ENCODE measurements at places on chromosomes 2 and 18. TPM values are rescaled to one million over a fixed set of nuclear protein-coding genes. Genes with fewer than 3 reads are reported as not detected.
A peak's percentile ranks its signal among the peaks of the same experiment; 100 is the strongest.

MYOM1 gene
- 377 TPM for total RNA-seq

LONRF2 gene
- 1.5 TPM for total RNA-seq

TWIST2 gene
- total RNA-seq: 13.6 TPM

INHBB gene
- total RNA-seq: 0.44 TPM

KCNJ3 gene
- total RNA-seq: 0.31 TPM

STAT4 gene
- total RNA-seq: 1.6 TPM

ANO7 gene
- total RNA-seq: 0.35 TPM

MEP1B gene
- 0.18 TPM for total RNA-seq

REG1B gene
- not detected for total RNA-seq

WDR43 gene
- total RNA-seq: 37.3 TPM

GAREM1 gene
- 7.4 TPM for total RNA-seq

DNA sequence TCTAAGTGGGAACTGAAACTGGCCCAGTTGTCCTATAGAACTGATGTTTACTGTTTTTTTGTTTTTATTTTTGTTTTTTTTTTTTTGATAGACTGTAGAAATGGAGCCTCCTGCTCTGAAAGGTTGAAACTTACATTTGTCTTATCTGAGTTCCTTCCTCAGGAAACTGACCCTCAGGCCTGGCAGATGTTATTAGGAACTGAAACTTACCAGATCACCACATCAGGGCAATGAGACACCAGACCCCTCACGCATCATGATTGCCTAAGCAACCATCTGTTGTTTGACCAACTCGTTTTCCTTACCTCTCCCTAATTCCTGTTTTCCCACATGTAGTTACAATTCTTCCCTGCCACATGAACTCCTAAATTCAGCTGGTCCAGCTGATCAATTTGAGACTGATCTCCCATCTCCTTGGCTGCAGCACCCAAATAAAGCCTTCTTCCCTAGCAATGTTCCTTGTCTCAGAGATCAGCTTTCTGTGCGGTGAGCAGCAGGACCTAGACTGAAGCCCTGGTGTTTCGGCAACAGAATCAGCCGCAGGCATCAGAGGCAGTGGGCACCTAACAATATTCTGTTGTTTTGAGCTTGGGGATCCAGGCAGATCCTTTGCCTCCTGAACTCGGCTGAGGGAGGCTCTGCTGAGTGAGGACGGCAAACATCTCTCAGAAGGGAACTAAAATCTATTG, 96.8 kb downstream of the MSH2 start:
- no peak for DNase-seq

DNA sequence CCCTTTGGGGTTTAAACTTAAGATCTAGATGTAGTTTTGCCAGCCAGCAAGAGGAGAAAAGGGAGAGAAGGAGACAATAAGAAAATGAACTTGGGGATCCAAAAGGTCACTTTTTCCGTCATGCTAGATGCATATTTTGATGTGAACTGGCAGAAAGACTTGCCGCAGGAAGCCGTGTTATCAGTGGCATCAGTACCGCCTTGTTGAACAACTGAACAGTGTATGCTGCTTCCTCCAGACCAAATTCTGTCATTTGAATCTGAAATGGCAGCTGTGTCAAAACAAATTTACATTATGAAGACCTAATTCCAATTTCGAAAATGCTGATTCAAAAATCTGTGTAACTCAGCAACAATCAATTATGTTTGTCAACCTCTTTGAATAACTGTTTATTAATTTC, 42.1 kb downstream of the TMEM200C start:
- no peak for DNase-seq

DNA sequence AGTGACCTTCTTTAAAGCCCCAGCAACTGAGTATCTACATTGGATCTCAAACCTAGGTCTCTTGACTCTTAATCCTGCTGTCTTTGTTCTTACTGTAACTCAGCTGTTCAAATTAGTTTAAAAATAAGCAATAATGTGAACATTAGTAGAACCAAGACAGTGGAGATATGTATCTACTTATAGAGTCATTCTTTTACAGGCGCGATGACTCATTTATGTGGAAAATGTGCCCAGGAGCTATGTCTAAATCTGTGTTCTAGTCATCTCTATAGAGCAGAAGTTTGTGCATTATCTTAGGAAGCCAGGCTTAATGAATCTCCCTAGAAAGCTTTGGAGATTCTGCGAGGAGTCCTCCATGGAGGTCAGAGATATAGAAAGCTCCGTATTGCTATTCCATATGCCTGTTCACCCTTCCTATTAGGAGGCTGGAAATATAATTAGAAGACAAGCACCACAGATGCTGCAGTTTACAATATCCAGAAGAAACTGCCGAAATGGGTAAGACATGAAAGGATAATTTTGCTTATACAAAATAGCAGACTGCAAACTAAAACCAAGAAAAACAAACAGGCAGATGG, 211.6 kb downstream of the TRIB2 start:
- DNase-seq: peak; percentile 46

DNA sequence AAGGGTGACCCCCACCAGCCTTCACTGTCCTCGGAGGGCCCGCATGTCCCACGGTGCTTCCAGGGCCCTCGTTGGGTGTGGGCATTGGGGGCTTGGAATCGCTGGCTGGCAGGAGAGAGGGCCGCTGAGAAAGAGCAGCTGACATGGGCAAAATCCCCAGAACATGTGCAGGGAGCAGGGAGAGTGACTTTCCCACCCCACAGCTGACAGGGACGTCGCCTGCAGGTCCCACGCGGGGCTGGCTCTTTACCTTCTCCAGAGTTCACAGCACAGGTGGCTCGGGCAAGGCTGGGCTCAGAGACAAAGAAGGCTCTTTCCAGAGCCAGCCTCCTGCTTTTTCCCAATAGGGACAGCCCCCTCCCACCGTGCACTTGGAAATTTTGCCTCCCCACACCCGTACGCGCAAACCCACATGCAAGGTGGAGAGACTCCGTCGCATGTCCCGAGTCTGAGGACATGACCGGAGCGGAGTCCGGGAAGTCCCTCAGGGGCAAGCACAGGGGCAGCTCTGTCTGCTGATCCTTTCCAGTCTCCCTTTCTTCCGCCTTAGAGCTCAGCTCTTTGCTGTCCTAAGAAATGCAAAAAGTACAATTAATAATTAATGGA, 370.2 kb upstream of the MYT1L start:
- no peak for DNase-seq

DNA sequence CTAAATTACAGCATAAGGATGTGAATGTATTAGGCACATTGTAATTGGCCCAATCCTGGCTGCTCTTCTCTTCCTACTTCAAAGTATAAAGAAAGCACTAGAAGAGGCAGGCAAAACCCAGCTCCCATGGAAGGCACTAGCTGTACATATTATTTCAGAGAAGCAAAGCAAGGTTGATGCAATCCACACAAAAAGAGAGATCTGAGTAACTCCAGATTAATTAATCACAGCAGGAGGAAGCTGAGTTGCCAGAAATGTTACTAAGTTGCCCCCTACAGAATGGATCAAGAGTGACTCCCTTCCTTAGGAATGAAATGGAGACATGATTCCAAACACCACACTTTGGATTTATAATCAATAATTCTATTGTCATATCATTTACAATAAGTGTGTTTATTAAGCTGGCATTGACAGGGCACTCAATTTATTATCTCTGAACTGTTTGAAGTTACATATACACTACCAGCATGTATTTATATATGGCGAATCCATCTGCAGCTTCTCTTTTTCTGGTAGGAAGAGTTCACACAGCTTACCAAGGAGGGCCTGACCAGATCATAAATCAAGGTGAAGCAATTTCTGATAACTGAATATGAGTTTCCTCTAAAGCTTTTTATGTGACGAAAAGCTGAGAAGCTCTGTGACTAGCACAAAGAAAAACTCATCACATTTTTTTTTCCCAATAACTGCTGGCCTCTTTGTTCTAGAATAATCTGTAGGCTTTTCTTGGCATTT, 393.1 kb upstream of the LYPD1 start:
- no peak for DNase-seq

- no peak for DNase-seq
Measured at GRCh38 chr2:231932985-231933915, 7.1 kb upstream of the NPPC start.

DNA sequence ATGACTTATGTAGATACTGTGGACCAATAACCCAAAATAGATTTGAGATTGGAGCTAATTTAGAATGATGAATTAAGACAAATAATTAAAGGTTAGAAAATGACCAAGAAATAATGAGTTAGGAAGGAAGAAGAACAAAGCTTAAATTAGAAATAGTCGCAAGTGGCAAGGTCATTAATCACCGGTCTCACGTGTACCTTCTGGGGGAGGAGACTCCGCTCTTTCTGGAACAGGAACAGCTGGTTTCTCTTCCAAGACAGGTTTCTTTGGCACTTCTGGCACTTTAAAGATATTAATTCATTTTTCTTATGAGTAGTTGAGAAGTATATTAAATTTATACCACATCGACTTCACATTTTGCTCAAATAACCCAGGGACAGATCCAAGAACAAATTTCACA, 156.7 kb downstream of the TTN start:
- peak; percentile 7 for DNase-seq

GRCh38 chr2:185433824-185434223, 304.8 kb upstream of the FSIP2 start:
- no peak for DNase-seq

DNA sequence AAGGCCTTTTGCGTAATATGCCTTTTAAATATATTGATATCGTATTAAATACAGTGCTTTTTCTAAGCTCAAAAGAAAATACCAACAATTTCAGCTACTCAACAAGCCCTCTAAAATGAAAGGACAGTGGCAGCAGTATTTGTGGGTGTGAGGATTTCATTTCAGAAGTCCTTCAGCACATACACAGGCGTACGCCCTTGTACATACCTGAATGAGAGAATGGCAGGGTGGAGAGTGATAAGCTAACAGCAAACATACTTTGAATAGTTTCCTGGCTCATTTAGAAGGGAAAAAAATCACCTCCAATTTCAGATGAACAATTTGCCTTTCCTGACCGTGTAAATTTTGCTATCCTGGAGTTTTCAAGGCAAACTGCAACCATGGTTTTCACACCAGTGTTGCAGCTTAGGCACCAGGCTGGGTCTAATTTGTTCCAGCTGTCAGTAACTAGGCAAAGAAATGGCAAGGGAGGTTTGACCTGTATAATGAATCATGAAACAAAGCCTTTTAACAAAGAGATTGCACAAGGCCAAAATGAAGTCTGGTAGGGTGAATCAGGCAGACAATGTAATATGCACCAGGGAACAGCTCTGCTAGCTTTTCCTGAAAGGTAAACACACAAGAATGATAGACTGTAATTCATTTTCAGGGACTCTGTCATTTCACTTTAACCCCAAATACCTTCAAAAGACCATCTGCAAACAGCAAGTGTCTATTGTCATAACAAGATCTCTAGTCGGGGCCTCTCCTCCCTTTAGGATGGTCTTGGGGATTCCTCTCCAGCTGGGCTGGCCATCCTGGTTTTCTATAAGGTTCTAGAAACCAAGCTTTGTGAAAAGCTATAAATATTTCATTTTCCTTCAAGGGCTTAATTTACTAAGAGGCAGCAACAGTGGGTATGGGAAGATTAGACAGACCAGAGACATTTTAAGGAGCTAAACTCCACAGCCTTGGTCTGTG, 11.5 kb downstream of the ANKRD29 start:
- no peak for DNase-seq

- no peak for DNase-seq
Measured at GRCh38 chr2:151777487-151777886, 43.2 kb upstream of the NEB start.

DNA sequence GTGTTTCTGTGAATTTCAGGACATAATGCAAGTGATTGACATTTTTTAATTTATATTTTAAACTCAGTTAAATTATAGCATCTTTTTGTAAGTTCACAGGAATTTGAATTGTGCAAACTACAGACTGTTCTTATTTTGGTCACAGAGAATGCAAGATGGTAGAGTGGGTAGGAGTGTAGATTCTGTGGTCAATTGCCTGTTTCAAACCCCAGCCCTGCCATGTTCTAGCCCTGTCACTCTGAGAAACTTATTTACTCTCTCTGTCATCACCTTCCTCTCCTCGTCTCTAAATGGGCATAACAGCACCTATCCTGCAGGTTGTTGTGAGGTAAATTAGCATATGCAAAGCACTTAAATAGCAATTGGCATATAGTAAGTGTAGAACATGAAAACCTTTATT, 879.8 kb downstream of the CPS1 start:
- no peak for DNase-seq

DNA sequence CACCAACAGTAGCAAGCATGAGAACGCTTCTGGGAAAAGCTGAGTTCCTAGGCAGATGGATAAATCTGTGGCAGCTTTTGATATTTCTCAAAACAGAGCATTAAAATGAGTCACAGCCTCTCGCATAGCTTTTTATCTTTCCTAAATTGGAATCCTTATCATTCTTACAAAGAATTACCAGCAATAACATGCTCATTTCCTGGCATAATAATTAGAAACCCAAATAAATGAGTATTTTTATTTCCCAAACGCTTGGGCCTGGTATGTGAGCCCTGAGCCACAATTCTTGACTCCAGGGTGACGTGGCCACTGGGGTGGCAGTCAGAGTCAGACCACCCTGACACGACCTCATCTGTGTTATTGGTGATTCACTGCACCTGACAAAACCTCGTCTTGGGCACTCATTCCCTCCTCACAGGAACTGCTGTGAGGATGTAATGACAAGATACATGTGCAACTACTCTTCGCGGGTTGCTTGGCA, 210.7 kb downstream of the ARL4C start:
- no peak for DNase-seq

- no peak for DNase-seq
Measured at GRCh38 chr2:199230091-199230490, 227.6 kb downstream of the SATB2 start.

- DNase-seq: no peak
Measured at GRCh38 chr2:177317443-177317842, 52.9 kb upstream of the NFE2L2 start.

DNA sequence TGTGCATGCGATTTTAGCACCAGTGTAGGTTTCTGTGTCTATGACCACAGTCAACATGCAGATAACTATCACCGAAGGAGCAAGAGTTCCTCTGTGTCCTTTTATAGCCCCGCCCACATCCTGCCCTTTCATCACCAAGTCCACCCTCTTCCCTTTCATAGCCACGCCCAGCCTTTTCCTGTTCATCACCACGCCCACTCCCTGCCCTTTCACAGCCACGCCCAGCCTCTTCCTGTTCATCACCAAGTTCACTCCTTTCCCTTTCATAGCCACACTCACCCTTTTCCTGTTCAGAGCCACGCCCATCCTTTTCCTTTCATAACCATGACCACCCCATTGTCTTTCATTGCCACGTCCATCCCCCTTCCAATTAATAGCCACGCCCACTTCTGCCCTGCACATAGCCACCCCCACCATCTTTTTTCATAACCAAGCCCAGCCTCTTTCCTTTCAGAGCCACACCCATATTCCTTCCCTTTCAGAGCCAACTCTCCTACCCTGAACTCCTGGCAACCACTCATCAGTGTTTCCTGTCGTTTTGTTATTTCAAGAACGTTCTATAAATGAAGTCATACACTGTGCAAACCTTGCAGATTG, 273.9 kb downstream of the MYT1L start:
- peak; percentile 47 for DNase-seq

DNA sequence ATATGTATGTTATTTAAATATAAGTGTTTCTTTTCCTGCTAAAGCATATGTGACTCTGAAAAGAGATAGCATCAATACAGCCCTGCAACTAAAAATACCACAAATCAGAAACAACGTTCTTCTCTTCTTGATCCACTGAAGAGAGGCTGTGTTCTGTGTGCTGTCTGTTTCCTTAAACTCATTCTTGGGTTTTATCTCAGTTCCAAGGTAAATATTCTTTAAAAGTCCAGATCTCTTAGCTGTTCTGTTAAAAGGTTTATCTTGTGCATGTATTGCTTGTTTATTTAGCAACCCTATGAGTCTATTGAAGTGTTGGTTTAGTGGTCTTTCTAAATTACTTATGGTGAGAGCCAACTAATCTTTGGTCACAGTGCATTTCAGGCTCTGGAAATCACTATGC, 173.3 kb upstream of the NT5C1B start:
- no peak for DNase-seq

GRCh38 chr2:85890522-85891176, 1.9 kb upstream of the ST3GAL5 start:
- DNase-seq: peak; percentile 42
